ENCODE measurements at places on chromosomes 16 and 17.

GRCh38 chr16:69834807-69835466 lies 72.8 kb downstream of the WWP2 start:
- DNase-seq, result no peak

GRCh38 chr17:17191961-17192381 lies 14.2 kb downstream of the PLD6 start:
- DNase-seq, result no peak

DNA sequence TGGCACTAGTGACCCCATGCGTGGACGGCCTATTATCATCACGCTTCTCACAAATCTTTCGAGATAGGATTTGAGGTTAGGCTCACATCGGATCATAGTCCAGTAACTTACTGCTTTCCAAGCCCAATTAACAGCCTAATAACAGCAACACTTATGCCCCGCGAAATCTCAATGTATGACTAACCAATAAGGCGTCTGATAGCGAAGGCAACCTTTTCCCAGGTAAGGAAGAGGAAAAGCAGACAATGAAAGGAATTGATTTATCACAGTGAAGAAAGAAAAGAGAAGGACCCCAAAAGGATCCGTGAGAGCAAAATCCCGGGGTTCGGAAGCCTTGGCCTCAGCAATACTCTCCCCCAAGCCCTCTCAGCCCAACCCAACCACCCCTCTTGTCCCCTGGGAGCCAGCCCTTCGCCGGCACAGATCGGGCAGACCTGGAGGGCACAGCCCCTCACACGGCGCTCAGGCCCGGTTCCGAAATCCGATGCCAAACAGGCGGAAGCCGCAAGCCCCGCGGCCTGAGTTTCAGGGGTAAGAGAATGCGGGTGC lies 534 bp downstream of the GPATCH8 start:
- DNase-seq, result no peak

GRCh38 chr16:24507959-24508480 lies 31.3 kb upstream of the RBBP6 start:
- no peak for DNase-seq

- DNase-seq, result no peak
Measured at GRCh38 chr17:48344251-48344650, 85.8 kb downstream of the SKAP1 start.

GRCh38 chr16:69498926-69499325 lies 66.8 kb upstream of the NFAT5 start:
- no peak for DNase-seq

DNA sequence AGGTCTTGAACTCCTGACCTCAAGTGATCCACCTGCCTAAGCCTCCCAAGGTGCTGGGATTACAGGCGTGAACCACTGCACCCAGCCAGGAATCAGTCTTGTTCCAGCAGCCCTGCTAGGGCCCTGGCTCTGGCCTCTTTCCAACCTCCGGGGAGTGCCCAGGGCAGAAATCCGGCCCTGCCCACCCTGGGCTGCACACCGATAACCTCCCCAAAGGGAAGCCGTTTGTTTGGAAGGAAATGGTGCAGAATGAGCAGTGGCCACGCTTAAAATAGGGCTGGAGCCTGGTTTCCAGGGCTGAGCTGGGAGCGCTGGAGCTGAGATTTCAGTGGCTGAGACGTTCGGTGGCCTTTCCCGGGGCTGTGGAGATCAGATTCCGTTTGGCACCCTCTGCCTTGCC lies 17.8 kb upstream of the EMP2 start:
- DNase-seq, result no peak

- DNase-seq, result no peak
Measured at GRCh38 chr17:965311-965989, 14.1 kb downstream of the NXN start.

DNA sequence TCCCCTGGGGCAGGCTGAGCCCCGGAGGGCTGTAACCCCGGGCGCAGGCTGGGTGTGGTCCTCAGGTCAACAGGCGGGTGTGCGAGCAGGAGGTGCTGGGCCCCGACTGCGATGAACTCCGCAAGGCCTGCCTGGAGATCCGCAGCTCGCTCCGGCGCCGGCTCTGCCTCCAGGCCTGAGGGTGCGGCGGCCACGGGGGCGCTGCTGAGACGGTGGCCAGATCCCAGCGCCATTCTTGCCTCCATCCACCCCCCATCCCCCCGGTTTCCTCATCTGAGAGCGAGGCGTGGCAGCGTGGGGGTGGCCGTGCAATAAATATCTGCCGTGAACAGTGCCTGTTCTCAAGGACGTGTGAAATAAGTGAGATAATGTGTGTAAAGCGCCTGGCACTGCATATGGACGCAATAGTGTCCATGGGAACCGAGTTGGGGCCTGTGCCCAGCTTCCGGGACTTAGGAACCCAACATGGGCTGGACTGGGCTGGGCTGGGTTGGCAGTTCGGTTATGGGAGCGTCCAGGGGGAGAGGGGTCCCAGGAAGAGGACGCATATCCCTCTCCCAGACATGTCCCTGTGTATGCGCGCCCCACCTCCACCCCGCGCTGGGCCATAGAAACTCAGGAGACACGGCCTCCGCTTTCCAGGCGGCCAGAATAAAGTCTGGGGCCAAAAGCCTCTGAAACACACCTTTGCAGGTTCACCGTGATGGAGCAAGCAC lies 15.0 kb downstream of the ZNF213 start:
- DNase-seq, result peak; percentile 73

Data from activated CD4-positive, alpha-beta T cell treated with anti-CD3 and anti-CD28 coated beads, Interleukin-2, amount 50 U/mL, for 48 hours (primary cell).